ENCODE measurements at places on chromosomes 6 and 20.

DNA sequence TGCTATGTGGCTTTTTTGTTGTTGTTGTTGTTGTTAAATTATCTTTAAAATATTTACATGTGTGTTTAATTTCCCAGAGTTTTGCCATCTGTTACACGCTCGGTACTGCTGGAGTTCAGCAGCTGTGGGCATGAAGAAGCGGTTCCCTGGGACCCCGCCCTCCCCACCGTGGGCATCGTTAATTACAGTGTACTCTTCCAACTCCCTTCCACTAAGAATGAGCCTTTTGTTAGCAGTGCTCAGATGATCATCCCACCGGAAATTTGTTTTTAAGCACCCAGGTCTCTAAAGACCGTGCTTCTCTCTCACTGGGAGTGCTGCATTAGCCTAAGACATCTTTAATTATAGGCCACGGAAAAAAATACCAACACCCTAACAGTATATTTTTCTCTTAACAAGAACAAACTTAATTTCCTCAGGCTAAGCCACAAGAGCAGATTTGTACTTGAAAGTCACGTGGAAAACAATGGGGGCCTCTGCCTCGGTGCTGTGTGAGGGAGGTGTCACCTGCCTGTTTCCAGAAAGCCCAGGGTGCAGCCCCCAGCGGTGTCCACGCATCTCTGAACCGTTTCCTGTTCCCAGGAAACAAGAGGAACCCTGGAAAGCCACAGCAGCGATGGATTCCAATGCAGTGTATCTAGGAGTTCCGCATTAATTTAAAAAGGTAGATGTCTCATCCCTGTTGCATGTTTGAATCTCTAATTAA lies 113.3 kb upstream of the FRMD1 start:
- DNase-seq: no peak

DNA sequence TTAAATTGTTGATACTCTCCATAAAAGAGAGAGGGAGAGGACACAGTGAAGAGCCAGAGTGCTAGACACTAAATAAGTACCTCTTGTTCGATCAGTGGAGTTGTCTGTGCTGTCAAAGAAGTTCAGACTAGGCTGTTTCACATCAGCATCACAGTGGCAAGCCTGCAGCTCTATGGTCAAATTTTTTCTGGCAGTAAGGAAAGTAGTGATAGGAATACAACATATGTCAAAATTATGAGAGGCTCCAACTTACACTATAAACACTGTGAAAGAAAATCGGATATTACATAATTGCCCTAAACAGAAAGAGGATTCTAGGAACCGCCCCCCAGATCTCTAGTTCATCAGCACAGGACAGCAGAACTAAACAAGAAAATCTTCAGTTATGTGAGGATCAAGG lies 23.1 kb downstream of the DNAH8 start:
- no peak for DNase-seq

DNA sequence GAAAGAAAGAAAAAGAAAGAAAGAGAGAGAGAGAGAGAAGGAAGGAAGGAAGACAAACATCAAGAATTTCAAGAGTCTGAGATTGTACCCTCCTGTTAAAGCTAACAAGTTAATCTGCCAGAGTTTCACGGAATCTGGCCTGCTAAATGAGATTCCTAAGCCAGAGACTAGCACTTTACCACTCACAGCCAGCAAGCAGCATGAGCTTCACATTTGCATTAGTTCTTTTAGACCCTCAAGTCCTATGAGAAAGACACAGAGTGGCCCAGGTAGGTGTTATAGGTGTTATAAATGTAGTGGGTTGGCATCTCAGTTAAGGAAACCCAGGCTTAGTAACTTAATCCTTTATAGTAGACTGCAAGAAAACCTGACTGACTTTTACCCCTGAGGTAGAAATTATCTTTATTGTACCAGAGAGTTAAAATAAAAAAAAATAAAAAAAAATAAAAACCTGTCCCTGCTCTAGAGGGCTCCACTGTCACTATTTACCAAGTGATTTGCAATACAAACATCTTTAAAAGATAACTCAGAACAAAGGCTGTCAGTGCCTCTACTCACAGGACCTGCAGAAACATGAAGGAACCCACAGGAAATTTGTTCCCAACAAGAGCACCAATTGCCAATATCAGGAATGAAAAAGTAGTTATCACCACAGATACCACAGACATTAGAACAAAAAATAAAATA lies 9.7 kb upstream of the IBTK start:
- no peak for DNase-seq

- DNase-seq: no peak
Observed at GRCh38 chr6:25065666-25066065, 129.9 kb upstream of the RIPOR2 start.

DNA sequence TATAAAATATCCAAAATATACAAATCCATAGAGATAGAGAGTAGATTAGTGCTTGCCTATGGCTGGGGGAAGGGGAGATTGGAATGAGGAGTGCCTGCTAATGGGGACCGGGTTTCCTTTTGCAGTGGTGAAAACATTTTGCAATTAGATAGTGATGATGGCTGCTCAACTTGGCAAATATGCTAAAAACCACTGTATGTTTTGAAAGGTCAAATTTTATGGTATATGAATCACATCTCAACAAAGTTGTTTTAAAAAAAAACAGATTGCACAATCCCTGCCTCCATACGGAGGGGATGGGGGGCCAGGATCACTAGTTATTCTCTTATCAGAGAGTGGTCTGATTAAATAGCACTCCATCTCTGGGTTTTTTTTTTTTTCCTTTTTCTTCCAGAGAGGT lies 76.9 kb upstream of the RIPOR2 start:
- DNase-seq: no peak

- DNase-seq: no peak
Observed at GRCh38 chr6:45504947-45505346, 127.2 kb upstream of the SUPT3H start.

GRCh38 chr20:19911810-19912382 lies 105.3 kb upstream of the NAA20 start:
- no peak for DNase-seq

DNA sequence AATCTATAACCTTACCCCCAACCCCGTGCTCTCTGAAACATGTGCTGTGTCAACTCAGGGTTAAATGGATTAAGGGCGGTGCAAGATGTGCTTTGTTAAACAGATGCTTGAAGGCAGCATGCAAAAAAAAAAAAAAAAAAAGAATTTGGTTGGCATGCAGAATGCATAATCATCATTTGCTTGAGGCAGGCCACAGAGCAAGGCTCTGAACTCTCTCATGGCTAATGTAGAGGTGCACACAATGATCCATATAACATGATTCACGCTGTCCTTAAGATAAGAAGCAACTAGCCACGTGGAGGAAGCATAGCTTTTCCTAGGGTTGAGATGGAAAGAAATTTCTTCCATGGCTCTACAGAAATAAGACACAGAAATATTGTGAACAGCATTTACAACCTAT lies 27.6 kb upstream of the RPN2 start:
- DNase-seq: no peak

GRCh38 chr20:17499041-17499440 lies 32.1 kb downstream of the BFSP1 start:
- DNase-seq: no peak

DNA sequence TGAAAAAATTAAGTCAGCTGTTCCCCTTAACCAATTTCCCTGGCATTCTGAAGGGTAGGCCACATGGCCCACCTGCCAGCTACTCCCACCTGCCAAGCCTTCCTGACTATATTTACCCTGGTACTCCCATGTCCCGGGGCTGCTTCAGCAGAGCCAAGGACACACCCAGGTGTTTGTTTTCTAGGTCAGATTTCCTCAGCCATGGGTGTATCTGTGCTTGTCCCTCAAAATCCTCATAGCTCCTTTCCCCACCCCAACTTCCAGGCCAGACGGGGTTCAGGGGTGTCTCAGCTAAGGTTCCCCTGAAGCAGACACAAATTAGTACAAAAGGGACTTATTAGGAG lies 139.4 kb upstream of the CDYL start:
- no peak for DNase-seq

- no peak for DNase-seq
Observed at GRCh38 chr6:39104528-39104927, 10.5 kb downstream of the SAYSD1 start.

DNA sequence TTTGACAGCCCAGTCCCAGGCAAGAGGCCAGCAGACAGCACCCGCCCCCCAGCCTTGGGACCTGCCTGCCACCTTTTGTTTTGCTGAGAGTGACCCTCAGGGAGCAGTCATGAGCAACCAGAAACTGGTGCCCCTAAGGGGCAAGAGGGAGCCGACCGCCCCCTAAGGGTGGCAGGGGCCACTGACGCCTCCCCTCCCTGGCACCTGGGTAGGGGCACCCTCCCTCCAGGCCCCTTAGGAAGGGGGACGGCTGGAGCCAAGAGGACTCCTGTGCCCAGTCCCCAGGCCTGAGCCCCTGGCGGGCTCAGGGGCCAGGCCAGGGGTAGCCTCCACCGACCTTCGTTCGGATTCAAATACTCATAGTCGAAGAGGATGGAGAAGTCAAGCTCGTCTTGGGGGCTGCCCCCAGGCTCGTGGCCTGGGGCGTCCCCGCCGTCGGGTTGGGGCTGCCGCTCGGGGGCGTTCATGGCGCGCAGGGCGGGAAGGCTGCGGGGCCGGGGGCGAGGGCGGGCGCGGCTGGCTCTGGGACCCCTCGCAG lies 417 bp downstream of the NFATC2 start:
- no peak for DNase-seq

DNA sequence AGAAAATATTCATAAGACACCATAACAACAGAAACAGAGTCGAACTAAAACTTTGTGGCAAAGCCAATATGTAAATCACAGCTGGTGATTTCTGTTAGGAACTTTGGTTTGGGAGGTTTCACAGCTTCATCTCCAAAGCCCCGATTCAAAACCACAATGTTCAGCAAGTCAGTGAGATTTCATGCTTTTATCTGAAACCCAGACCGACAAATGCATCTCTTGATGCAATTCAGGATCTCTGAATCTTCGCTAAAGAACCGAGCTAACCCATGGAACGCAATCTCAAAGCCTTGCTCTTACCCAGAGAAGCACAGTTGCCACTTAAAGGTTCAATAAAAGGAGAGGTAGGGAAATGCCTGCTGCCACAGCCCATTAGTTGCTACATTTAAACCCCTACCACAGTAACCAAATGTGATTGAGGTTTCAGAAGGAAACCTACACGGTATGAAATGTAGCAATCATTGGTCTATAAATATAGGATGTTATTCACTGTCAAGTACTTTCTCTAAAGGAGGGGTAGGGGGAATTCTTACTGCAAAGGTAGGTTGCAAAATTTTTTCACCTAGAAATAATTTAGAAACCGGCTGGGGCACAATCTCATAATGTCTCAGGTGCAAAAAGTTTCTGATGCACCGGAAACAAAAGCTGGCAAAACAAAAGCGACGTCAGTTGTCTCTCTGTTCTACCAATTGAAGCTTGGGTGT lies 381.0 kb upstream of the ARID1B start:
- no peak for DNase-seq

DNA sequence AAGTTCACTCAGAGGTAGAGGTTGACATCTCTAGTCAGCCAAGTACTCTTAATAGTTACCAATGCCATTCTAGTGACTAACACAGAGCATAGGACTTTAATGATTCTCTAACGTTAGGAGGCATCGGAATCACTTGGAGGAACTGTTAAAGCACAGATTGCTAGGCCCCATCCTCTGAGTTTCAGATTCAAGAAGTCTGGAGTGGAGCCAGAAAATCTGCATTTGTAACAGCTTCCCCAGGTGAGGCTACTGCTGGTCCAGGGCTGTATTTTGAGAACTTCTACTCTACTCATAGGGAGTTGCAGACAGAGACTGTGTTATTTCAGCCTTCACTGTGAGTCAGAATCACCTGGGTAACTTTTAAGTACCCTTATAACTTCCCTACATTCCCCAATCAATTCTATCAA lies 5.7 kb downstream of the LMBRD1 start:
- DNase-seq: no peak

Data from esophagus squamous epithelium (tissue), 5 donors.